ENCODE measurements at places on chromosomes 4 and X. TPM values are rescaled to one million over a fixed set of nuclear protein-coding genes. Genes with fewer than 3 reads are reported as not detected.

Gene HTN1
- polyA plus RNA-seq, result not detected

DNA sequence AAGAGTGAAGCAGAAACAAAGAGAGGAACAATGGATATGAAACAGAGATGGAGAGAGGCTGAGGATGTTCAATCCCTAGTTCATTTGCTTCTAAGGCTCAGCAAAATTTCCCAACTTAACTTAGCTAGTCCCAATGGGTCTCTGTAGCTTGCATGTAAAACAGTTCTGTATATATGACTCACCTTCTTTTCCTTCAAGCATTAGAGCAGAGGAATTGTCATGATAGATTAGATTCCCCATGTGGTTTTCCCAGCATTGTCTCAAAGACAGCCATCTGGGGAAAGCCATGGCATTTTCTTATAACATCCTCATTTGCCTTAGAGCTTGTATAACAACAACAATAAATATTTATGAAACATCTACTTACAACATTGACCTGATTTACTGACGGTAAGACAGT, 93.9 kb upstream of the GATB start:
- no peak for DNase-seq

Gene SHROOM2
- polyA plus RNA-seq, result 10.8 TPM

DNA sequence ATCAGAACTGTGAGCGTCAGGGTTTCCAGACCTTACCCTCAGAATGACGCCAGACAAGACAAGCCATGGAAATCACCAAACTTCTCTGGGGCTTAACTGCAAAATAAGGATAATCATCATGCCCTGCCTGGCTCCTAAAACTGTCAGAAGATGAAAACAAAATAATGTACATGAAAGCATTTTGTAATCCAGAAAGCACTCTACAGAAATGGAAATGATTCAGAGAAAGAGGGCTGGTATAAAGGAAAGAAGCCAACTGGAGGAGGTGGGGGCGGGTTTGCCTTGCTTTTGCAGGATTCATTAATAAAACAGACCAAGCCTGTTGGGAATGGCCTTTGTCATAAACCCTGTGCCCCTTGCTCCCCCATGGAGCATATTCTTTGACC, 47.3 kb downstream of the SEPSECS start:
- DNase-seq, result no peak

GRCh38 chr4:115152081-115152480, 38.7 kb upstream of the NDST4 start:
- no peak for DNase-seq

Gene UBA6
- 68.9 TPM for polyA plus RNA-seq

All from right lung (tissue), 10 donors.